ENCODE measurements at places on chromosomes 12 and 14. TPM values are rescaled to one million over a fixed set of nuclear protein-coding genes. Genes with fewer than 3 reads are reported as not detected.

- no peak for DNase-seq
Observed at GRCh38 chr14:58354808-58355207, 40.9 kb upstream of the TOMM20L start.

DNA sequence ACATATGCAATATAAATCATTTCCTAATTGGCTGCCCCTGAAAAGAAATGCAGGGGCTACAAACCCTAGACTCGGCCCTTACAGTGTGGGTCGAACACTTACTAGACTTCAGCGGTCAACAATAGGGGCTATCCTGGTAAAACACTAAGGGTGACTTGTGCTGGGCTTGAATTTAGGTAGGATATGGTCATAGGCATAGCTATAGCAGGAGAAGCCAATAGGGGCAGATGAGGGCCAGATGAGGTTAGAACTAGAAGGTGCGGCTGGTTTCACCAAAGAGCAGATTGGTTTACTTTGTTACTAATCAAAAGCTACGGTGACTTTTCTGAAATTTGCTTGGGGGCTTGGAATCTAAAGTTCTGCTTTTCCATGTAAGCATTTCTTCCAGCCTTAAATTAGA, 282.3 kb upstream of the DIO2 start:
- no peak for DNase-seq

GRCh38 chr14:60585676-60586075, 63.6 kb downstream of the SIX1 start:
- DNase-seq: no peak

GRCh38 chr14:32186248-32186647, 15.6 kb upstream of the RNU6-7 start:
- no peak for DNase-seq

RND1 gene
- total RNA-seq: 6.0 TPM

DNA sequence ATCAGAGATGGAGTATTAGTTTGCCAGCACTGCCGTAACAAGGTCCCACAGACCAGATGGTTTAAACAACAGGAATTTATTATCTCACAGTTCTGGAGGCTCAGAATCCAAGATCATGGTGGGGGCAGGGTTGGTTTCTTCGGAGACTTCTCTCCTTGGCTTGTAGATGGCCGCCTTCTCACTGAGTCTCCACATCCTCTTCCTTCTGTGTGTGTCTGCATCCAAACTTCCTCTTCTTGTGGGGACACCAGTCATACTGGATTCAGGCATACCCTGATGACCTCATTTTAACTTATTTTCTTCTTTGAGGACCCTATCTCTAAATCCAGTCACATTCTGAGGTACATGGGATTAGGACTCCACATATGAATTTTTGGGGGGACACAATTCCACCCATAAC, 455.5 kb downstream of the RGS6 start:
- no peak for DNase-seq

DNA sequence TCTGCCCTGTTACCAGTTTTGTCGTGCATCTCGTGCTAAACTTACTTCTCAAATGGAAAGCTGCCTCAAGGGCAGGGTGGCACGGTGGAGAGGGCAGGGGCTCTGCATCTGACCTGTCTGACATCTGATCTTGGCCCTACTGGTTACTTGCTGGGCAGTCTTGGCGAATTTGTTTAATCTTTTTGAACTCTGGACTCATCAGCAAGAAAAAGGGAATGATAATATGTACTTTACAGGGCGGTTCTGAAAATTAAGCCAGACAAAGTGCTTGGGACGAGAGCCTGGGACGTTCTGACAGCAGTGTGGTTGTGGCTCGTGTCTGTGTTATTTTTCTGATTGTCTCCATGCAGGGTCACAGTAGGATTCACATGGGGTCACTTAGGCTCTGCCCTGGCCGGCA, 659.3 kb downstream of the VRK1 start:
- DNase-seq: no peak

HOXC6 gene
- total RNA-seq: not detected
